PC-3 (cell line): ENCODE measurements at places on chromosomes 5 and 9. TPM values are rescaled to one million over a fixed set of nuclear protein-coding genes. Genes with fewer than 3 reads are reported as not detected.
A peak's percentile ranks its signal among the peaks of the same experiment; 100 is the strongest.

- no peaks in the 10 kb centered on the region for H3K36me3 ChIP-seq
- no peak overlapping the region for H3K27ac ChIP-seq
- 0 out of 2 replicates have a peak, but pooled peaks cover 4% of the 10 kb centered on the region for H3K4me1 ChIP-seq
- H3K4me3 ChIP-seq: no peak overlapping the region
Observed at GRCh38 chr9:135512241-135512603, 9.0 kb upstream of the LCN1 start.

GRCh38 chr9:97437051-97437600, 25.2 kb downstream of the TDRD7 start:
- no peak overlapping the region for H3K27ac ChIP-seq
- DNase-seq: no peak
- H3K4me1 ChIP-seq: no peaks in the 10 kb centered on the region
- H3K36me3 ChIP-seq: no peaks in the 10 kb centered on the region
- no peak overlapping the region for H3K4me3 ChIP-seq
- H3K27me3 ChIP-seq: no peaks in the 10 kb centered on the region

DNA sequence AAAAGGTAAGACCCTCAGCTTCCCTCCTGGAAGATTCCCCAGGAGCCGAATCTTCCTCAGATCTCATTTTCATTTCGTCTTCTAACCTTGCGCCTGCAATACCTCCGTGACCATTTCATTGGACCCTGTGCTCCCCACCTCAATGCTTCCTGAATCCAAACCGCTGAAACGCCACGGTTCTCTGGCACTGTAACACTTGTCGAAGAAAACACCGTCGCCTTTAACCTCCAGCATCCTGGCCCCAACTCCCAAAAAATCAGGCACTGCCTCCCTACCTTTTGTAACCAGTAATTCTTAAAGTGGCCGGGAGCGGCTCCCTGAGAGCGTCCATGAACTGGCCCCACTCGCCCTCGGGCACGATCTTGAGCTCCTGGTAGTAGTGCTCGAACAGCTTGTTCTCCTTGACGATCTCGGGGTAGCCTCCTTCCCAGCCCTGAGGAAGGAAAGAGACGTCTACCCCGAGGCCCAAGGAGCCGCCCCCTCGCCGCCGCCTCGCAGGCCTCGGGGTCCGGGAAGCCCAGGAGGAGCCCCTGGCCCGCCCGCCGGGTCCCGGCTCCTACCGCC, 438 bp downstream of the NSUN2 start:
- DNase-seq: peak; percentile 55
- H3K27ac ChIP-seq: peak overlapping the region; percentile 79
- peak overlapping the region; percentile 77 for H3K4me3 ChIP-seq
- H3K4me1 ChIP-seq: peaks cover 25% of the 10 kb centered on the region
- peaks cover 45% of the 10 kb centered on the region for H3K36me3 ChIP-seq
- no peaks in the 10 kb centered on the region for H3K27me3 ChIP-seq

DNA sequence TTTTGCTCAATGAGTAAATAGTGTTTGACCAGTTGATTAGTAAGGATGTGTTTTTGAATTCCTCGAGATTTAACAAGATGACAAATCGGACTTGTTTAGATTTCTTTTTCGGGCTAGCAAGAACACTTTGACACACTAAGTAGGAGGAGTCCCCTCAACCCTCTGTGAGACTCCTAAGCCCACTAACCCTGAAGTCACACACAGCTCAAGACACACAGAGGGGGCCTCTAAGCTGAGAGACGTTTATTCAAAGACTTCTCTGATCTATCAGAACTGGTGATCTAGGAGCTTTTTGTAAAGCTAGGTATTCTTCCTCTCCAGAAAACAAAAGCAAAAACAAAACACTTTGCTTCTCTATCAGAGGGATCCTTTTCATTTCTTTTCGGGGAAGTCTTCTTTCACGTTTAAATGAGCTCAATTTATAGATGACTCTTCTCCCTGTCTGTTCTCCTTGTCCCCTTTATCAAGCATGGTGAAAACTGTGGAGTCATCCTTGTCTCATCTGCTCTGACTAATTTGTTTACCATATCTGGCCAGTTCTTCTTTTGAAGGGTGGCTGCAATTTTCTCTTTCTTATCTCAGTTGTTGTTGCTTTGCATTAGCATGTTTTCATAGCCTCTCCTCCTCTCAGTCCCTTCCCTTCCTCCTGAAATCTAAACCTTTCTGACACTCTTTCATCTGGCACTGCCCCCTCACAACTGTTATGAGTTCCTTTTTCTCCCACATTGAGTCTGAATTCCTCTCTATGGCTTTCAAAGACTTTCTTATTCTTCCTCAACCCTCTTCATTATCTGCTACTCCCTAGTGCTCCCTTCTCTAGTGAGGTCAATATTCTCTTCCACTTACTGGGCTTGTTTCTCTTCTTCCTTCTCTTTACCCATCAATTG, 68.5 kb upstream of the RAI14 start:
- peak overlapping the region; percentile 45 for H3K4me3 ChIP-seq
- H3K36me3 ChIP-seq: no peaks in the 10 kb centered on the region
- DNase-seq: peak; percentile 76
- H3K27me3 ChIP-seq: no peaks in the 10 kb centered on the region

- DNase-seq: peak; percentile 58
- H3K4me3 ChIP-seq: no peak overlapping the region
- H3K4me1 ChIP-seq: no peaks in the 10 kb centered on the region
- H3K36me3 ChIP-seq: no peaks in the 10 kb centered on the region
- H3K27me3 ChIP-seq: no peaks in the 10 kb centered on the region
Observed at GRCh38 chr9:87324613-87325194, 173.0 kb upstream of the DAPK1 start.

DNA sequence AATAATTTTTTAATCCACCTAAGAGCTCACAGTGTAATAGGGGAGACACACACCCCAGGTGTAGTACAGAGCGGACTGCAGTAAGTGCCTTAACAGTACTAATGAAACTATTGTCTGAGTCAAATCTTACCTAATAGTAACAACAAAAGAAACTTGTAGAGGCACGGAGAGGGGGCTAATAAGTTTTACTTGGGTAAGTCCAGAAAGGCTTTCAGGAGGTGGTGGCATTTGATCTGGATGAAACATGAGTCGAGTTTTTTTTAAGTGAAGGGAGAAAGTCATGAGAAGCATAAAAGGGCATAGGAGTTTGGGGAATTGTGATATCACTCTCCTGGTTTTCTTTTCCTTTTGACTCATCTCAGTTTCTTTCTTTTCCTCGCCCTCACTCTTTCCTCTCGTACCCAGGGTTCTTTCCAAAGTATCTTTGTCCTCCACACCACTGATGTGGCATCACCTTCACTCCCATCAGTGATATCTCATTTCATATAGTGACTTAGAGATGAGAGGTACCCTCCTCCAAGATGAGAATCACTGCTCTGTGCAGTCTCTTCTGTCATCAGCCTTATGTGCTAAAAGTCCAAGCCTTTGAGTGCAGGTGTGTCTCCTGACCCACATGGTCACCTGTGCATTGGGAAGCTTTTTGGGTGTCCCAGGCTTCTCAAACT, 2.0 kb downstream of the CTNNA1 start:
- DNase-seq: no peak
- no peaks in the 10 kb centered on the region; the same call in 1 of the 2 replicates for H3K36me3 ChIP-seq
- peak overlapping the region; percentile 97 for H3K4me3 ChIP-seq
- peak overlapping the region; percentile 87; the same call in 1 of the 2 replicates for H3K27ac ChIP-seq

DNA sequence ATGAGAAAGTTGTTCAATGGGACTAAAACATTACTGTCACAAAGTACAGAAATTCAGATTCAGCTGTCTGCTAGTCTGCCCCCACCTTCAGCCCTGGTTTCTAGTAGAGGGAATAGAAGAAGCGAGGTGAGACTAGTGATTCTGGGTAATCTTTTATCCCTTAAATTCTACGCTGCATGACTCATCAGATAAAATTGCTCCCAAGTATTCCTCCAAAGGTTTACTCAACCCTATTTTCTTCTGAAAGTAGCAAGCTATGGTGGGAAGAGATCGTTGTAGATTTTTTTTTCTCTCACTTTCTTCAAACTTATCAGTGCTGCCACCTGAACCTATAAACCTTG, 318.9 kb upstream of the RIOK2 start:
- H3K36me3 ChIP-seq: no peaks in the 10 kb centered on the region
- H3K4me1 ChIP-seq: peaks cover 11% of the 10 kb centered on the region
- no peaks in the 10 kb centered on the region for H3K27me3 ChIP-seq
- peak overlapping the region; percentile 8; the same call in 1 of the 2 replicates for H3K27ac ChIP-seq
- peak; percentile 60 for DNase-seq

DNA sequence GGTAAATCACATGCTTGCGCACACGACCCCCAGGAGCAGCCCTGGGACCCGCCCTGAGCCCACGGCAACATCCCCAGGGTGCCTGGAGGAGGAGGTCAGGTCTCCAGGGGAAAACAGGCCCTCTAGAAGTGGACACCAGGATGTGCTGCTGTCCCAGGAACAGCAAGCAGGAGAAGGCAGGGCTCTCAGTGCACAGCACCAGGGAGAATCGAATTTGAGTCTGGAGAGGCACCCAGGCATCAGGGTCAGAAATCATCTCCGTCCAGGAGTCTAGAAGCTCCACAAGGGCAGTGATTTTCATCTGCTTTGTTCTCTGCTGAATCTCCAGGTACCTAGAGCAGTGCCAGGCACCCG, 93.6 kb downstream of the PAX5 start:
- H3K4me1 ChIP-seq: no peaks in the 10 kb centered on the region
- H3K36me3 ChIP-seq: no peaks in the 10 kb centered on the region
- no peak overlapping the region for H3K27ac ChIP-seq
- no peaks in the 10 kb centered on the region for H3K27me3 ChIP-seq
- no peak for DNase-seq

DNA sequence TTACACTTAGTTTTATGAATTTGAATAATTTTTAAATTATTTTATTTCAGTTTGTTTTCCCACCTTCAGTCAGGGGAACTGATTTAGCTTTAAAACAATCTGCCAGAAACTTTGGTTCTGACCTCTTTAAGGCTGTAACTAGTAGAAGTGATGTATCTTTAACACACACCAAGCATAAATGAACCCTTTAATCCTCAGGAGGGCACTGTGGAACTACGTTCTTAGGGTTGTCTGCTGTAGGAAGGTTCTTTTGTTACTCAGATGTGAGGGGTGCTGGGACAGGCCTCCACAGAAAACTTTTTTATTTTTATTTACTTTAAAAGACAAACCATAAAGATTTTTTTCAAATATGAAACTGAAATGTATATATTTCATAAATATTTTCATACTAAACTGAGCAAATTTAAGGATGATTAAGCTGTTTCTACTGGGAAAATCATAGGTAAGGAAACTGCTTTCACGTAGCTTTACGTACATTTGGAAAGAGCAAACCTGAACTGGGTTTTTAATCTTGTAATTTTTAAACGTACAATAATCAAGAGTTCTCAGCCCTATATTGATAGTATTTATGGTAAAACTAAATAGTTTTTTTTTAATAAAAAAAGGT, 5.3 kb downstream of the KLF4 start:
- no peak overlapping the region for H3K27ac ChIP-seq
- no peaks in the 10 kb centered on the region for H3K27me3 ChIP-seq

GRCh38 chr5:143874312-143874711, 62.4 kb downstream of the HMHB1 start:
- DNase-seq: no peak
- peaks cover 20% of the 10 kb centered on the region for H3K4me1 ChIP-seq
- H3K4me3 ChIP-seq: no peak overlapping the region

The FGFR4 gene
- 24.6 and 34.9 TPM in 2 replicates for total RNA-seq

The LEAP2 gene
- 0.36 TPM in 1 of 2 replicates, not detected in the other for total RNA-seq

The C9orf50 gene
- total RNA-seq: not detected in 2 replicates

The CCL27 gene
- total RNA-seq: not detected in 2 replicates
